ENCODE measurements at places on chromosomes 5 and 9. TPM values are rescaled to one million over a fixed set of nuclear protein-coding genes. Genes with fewer than 3 reads are reported as not detected.

The OLFML2A gene
- not detected for total RNA-seq

- DNase-seq, result no peak
Observed at GRCh38 chr9:28120626-28121025, 547.3 kb upstream of the C9orf72 start.

GRCh38 chr5:9192266-9192665 lies 353.6 kb downstream of the SEMA5A start:
- no peak for DNase-seq

The C5orf58 gene
- total RNA-seq, result not detected

DNA sequence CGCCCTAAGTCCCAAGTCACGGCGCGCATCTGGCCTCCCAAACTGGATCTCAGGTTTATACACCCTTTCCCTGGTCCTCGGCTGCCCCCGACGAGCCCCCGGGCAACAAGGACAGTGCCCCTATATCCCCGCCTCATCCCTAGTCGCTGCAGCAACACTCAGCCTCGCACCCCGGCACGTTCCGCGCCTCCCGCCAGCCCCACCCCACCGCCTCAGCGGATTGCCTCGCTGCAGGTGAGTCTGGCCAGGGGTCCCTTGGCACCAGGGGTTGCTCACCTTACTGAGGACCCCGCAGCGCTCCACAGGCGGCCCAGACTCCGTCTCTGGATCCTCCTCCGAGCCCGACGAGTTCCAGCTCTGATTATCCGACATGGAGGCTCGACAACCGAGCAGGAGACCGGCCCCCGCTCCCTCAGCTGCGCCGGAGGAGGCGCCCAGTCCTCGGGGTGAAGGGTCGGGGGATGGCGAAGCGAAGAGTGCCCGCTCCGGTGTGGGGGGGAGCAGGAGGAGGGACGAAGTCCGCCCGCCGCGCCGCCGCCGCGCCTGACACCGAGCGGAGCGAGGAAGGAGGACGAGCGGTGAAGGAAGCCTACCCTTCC lies 494 bp downstream of the CERT1 start:
- DNase-seq, result peak; percentile 32

- no peak for DNase-seq
Observed at GRCh38 chr5:14608169-14608568, 26.6 kb downstream of the OTULINL start.

DNA sequence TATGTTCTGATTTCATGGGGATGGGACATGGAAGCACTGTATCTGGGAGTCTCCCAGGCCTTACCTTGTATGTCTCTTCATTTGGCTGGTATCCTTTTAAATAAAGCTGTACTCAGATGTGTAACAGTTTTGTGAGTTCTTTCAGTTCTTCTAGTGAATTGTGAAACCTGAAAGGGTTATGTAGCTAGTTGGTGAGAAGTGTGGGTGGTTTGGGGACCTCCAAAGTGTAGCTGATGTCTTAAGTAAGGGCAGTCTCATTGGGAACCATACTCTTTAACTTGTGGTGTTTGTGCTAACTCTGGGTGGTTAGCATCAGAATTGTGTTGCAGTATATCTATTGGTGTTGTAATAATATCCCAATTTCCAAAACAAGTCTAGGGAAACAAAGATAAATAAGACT lies 166.9 kb upstream of the CCNH start:
- DNase-seq, result no peak

All from CD8-positive, alpha-beta T cell (primary cell).